ENCODE measurements at places on chromosomes 3 and 15. TPM values are rescaled to one million over a fixed set of nuclear protein-coding genes. Genes with fewer than 3 reads are reported as not detected.

Gene CHRM5
- total RNA-seq, result not detected

DNA sequence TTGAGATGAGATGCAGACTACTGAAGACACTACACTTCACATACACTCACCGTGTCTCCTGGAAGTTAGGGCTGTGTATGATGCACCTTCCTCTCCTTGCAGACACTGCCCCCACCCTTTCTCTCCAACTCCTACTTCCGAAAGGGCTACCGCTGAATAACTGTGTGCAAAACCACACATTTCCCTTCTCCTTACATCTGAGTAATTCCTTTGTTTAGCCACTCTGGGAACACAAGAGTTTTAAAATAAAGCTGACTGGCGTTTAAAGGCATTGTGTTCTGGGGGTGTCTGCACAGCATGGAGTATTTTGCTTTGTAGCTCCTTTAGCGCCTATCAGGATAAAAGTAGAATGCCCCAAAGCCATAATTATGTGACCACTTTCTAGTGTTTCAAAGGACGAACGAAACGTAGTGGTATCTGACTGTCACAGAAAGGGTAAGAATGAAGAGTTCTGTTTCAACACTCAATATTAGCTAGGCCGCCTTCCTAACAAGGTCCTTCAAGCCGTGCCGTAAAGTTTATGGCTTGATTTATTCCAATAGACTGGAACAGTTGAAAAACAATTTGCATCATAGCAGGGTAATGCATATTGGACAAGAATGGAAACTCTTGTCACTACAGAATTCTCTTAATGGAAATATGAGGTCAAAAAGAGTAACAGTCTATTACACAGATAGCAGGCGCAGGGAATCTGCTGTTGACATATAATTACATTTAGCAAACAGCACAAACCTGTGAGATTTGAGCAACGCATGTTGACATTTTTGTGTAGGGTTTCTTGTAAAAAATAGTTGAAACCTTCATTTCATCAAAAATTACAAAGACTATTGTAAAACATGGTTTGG, 619.9 kb downstream of the FOXP1 start:
- peak; percentile 22 for DNase-seq

Gene POLQ
- 14.7 TPM for total RNA-seq

GRCh38 chr3:48926425-48927392, 8.1 kb downstream of the ARIH2 start:
- no peak for DNase-seq

DNA sequence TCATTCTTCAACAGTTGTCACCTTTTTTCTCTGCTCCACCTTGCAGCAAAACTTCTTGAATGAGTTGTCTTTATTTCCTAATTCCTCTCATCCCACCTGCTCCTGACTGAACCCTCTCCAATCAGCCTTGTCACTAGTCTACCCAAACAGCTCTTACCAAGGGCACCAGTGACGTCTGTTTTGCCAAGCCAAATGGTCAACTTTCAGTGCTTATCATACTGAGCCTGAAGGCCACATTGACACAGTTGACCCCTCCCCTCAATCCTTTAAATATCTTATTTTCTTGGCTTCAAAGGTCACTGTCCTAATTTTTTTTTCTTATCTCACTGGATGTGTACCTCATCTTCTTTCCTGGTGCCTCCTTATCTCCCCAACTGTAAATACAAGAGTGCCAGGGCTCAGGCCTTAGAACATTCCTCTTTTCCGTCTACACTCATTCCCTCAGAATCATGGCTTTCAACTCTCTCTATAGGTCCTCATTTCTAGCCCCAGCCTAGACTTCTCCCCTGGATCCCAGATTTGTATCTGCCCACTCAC, 43.2 kb downstream of the CMTM8 start:
- DNase-seq, result no peak

DNA sequence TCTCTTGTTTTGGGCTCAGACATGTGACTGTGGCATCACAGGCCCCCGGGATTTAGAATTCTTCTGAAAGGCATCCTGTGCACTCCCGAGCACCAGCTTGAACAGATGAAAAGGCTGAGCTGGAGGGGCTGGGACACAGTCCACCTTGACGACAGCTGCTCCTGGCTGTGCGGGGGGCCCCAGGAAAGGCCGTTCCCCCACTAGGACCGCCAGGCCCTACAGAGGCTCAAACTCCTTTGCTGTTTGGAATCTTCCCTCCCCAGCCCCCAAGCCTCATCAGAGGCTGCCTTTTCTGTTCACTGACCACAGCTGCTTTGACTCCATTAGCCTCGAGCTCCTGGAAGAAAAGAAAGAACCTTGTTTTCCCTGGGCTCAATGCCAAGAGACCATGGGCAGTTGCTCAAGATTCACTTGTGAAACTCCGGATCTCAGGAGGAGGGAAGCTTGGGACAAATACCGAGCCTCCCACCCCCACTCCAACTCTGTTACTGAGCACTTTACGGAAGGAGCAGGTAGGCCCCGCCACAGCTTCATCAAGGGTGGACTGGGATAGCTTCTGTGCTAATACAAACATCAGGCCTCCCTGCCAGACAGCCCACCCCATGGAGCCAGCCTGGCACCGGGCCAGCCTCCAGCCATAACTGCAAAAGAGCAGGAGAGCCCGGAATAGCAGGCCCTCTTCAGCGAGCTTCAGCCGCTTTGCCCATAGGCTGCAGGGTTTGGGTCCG, 15.7 kb downstream of the CIDEC start:
- no peak for DNase-seq

DNA sequence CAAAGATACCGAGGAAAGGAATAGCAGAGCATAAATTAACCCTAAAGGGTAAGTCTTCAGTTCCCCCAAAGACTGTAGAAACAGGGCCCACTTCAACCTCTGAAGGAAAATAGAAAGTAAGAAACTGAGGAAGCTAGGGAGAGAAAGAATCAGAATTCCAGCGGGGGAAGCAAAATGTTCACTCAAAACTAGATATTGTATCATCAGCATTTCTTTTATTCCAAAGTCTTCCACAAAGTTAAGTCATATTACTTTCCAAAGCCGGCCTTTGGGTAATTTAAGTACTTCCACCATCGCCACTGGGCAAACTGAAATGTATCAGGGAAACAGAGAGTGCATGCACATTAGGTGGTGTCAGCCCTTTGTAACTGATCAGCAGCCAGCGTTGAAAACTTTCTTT, 88.3 kb downstream of the RSL24D1 start:
- no peak for DNase-seq

GRCh38 chr3:188179006-188179966, 25.3 kb downstream of the LPP start:
- DNase-seq, result peak; percentile 37

DNA sequence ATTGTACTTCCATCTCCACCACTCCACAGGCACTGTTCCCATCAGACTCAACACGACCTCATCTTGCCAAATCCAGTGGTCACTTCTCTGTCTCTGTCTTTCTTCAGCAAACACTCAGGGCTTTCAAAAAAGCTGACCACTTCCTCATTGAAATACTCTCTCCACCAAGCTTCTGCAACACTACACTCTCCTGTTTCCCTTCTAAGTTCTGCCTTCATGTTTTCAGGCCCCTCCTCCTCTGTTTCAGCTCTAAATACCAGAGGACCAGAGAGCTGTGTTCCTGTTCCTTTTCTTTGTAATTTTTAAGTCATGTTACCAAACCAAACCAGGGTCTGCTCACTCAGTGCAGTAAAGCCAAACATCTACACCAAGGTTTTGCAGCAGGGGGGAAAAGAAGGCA, 33.8 kb upstream of the ACP3 start:
- peak; percentile 34 for DNase-seq

Gene SERINC4
- not detected for total RNA-seq

- DNase-seq, result peak; percentile 56
Measured at GRCh38 chr15:96170979-96171739, 159.3 kb upstream of the NR2F2 start.

DNA sequence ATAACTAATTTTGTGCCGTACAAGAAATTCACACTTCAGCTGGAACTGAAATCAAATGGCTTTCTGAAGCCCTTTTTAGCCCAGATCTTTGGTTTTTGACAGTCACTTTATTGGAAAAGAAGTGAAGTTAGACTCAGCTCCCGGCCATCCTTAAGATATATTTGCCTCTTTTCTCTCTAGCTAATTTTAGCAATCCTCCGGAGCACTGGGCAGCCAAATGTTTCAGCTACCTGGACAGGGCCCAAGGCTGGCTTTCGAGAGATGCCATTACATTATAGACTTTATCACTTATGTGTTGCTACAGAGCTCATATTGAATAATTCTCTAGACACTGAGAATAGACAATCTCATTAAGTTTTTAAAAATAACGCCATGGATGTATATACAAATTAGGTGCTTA, 28.5 kb upstream of the RPL39L start:
- no peak for DNase-seq

- no peak for DNase-seq
Measured at GRCh38 chr3:113165841-113166240, 45.5 kb upstream of the BOC start.

- no peak for DNase-seq
Measured at GRCh38 chr15:35595656-35596055, 49.7 kb upstream of the DPH6 start.

Gene UNC13C
- total RNA-seq, result 0.58 TPM

DNA sequence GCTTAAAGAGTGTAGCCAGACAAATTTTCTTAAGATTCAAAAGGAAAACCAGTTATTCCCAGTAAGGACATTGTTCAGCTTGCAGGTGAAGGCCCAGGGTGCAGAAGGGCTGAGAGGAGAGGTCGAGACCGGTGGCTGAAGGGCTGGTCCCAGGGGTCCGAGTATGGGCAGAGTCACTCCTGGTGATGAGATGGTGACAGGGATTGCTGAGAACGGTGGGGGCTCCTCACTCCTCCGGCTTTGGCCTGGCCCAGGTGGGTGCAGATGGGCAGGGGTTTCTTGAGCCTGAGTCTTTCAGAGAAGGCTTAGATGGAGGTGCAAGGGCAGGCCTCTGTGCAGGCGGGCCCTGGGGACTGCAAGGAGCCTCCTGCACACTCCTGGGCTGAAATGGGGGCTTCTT, 56.2 kb downstream of the ZNF445 start:
- DNase-seq, result no peak

GRCh38 chr3:8450618-8451017, 51.0 kb upstream of the LMCD1 start:
- peak; percentile 15 for DNase-seq

Gene MASP1
- 1.6 TPM for total RNA-seq

DNA sequence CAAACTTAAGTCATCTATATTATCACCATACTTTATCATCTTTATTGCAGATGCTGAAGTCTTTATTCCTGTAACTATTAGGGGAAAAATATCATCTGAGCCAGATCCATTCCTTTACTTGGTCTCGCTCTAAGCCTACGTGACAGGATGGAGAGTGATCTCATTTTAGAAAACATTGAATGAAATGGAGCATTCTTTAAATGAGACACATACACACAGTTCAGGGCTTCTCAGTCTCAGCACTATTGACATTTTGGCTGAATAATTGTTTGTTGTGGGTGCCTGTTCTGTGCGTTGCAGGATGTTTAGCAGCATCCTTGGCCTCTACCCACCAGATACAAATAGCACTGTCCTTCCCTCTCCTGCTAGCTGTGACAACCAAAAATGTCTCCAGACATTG, 36.2 kb upstream of the PROK2 start:
- no peak for DNase-seq

DNA sequence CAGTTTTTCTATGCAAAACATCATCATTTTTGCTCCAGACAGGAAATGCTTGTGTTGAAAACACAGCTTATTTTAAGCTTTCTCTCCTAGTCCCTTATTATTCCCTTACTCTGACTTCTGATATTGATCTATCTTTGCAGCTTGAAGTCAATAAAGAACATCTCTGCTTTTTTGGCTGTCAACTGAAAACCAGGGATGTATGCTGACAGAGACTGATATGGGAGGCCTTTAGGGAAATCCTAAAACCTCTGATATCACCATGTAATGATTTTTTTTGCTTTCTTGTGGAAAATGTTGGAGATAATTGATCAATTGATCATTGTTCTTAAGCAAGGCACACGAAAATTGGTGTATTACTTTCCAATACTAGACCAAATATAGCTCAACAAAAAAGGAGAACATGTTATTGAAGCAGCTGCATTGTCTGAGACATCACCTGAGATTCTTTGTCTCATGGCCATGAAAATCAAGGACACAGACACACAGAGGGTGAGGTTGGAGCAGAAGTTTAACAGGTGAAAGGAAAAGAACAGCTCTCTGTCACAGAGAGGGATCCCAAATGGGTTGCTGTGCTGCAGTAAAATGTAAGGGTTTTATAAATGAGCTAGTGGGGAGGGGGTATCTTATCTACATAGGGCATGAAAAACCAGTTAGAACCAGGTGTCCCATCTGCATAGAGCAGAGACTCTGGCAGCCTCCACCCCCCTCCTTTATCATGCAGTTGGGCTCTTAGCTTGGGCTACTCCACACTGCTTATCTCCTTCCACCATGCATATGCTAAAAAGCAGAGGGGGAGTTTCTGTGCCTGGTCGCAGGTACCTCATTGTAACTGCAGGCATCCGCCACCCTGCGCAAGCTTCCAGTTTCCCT, 17.0 kb upstream of the SENP7 start:
- DNase-seq, result peak; percentile 63

DNA sequence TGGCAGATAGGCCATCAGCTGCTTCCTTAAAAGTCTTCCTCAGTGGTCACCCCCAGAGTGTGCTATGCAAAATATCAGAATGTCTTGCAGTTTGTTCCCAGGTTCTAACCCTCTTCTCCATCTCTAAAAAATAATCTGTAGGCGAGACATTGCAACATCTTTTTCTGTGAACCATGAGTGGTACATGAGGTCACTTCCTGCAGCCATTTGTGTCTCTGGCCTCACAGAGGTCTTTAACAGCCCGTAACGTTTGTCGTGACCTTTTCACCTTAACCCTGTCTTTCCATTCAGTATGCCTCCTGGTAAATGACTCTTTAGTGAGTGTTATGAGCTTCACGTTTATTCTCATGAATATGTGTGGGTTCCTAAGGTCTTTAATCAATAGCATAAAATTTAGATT, 145.4 kb downstream of the KLHL25 start:
- DNase-seq, result no peak

GRCh38 chr3:15453991-15454625, 26.7 kb downstream of the EAF1 start:
- no peak for DNase-seq

- DNase-seq, result peak; percentile 53
Measured at GRCh38 chr15:89444241-89445225, 51.9 kb downstream of the RHCG start.

- no peak for DNase-seq
Measured at GRCh38 chr3:141669434-141669833, 68.7 kb upstream of the RNF7 start.

Gene EEF1AKMT4
- total RNA-seq, result 9.8 TPM

Data from GM23338 (cell line).